ENCODE measurements at places on chromosomes 3 and 15.

GRCh38 chr3:122063908-122064307 is 8.7 kb downstream of the CD86 start:
- no peak for DNase-seq

DNA sequence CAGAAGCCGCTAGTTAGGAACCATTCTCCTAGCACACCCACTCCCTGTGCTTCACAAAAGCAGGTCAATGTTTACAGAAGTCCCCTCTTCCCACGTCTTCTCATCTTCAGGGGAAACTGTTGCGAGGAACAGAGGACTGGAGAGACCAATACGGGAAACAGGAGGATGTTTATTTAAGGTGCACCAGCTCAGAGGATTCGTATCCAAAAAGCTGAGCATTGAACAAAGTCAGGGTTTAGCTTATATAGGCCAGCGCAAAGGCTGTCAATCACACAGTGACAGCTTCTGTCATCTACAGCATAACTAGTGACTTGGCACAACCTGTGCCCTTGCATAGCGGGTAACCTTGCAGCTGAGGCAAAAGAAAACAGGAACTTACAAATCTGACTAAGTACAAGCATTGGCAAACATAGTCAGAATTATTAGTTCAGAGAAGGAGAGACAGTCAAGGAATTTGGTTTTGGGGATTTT is 61.3 kb downstream of the ZDHHC19 start:
- DNase-seq, result no peak

GRCh38 chr3:154111365-154111935 is 9.7 kb upstream of the ARHGEF26 start:
- no peak for DNase-seq

DNA sequence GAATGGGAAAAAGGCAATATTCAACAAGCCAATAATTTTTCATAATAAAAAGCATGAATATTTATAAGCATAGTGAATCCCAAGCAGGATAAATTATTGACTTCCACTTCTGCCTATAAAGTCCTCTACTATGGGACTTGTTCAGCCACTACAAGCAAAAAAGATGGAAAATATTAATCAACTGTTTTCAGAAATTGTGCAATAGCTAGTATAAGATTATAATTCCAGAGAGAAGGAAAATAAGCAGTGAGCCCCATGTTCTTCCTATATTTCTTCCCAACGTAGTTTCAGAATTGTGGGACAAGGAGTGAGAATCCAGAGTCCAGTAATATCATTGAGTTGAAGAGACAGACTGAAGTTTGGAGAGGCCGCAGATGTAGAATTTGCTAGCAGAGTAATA is 24.3 kb downstream of the SGO1 start:
- no peak for DNase-seq

GRCh38 chr15:26910715-26911114 is 43.9 kb downstream of the GABRA5 start:
- no peak for DNase-seq

- DNase-seq, result no peak
Measured at GRCh38 chr15:73569361-73569760, 63.8 kb downstream of the NPTN start.

All from stimulated activated CD8-positive, alpha-beta memory T cell treated with anti-CD3 and anti-CD28 coated beads, Interleukin-15, amount 100 ng/mL, for 4 hours (primary cell).